ENCODE measurements at places on chromosomes 3 and 15. TPM values are rescaled to one million over a fixed set of nuclear protein-coding genes. Genes with fewer than 3 reads are reported as not detected.

The ARGFX gene
- total RNA-seq = not detected

The AAGAB gene
- total RNA-seq = 11.4 TPM

The FAM43A gene
- total RNA-seq = 44.5 TPM

The COX5A gene
- total RNA-seq = 51.3 TPM

The MCTP2 gene
- total RNA-seq = 18.3 TPM

The TMEM39A gene
- 23.9 TPM for total RNA-seq

The TIGIT gene
- 0.42 TPM for total RNA-seq

The PEX11A gene
- 7.2 TPM for total RNA-seq

The CAV3 gene
- total RNA-seq = 0.66 TPM

The FGF12 gene
- total RNA-seq = 0.42 TPM

The PLA2G4F gene
- total RNA-seq = not detected

The FBXW12 gene
- not detected for total RNA-seq

The TRIM59 gene
- 1.6 TPM for total RNA-seq

The CCDC80 gene
- total RNA-seq = 29.7 TPM

The ITIH4 gene
- total RNA-seq = 5.4 TPM

The RTP1 gene
- total RNA-seq = not detected

The CCK gene
- total RNA-seq = not detected

The HMCES gene
- total RNA-seq = 36.7 TPM

The GABRB3 gene
- 1.2 TPM for total RNA-seq

The PLCL2 gene
- total RNA-seq = 20.6 TPM

Measured in tibial nerve (tissue), 4 donors.